ENCODE measurements at places on chromosomes 5 and 9.

- DNase-seq = no peak
These were observed 52.6 kb downstream of the EBF1 start for GRCh38 chr5:159047086-159047485.

GRCh38 chr5:92991581-92992067 lies 589.4 kb downstream of the NR2F1-AS1 start:
- DNase-seq = no peak

DNA sequence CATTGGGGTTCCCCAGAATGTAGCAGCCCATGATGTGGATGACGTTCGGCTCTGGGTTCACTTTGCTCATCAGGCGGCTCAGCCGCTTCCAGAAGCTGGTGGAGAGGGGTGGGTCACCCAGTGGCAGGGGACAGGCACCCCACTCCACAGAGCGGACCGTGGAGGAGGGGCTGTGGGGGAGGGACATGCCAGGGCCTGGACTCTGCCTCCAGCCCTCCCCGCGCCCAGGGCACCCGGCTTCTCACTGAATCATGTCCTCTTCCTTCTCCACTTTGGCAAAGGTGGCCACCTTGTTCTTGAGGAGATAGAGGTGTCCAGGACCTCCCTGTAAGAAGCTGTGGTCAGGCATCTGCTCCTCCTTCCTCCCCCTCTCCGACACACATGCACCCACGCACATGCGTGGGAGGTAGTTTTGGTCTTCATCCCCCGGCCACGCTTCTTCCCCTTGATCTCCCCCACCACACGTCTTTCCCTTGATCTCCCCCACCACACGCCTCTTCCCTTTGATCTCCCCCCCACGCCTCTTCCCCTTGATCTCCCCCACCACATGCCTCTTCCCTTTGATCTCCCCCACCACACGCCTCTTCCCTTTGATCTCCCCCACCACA lies 8.9 kb upstream of the ENTPD8 start:
- DNase-seq = no peak

DNA sequence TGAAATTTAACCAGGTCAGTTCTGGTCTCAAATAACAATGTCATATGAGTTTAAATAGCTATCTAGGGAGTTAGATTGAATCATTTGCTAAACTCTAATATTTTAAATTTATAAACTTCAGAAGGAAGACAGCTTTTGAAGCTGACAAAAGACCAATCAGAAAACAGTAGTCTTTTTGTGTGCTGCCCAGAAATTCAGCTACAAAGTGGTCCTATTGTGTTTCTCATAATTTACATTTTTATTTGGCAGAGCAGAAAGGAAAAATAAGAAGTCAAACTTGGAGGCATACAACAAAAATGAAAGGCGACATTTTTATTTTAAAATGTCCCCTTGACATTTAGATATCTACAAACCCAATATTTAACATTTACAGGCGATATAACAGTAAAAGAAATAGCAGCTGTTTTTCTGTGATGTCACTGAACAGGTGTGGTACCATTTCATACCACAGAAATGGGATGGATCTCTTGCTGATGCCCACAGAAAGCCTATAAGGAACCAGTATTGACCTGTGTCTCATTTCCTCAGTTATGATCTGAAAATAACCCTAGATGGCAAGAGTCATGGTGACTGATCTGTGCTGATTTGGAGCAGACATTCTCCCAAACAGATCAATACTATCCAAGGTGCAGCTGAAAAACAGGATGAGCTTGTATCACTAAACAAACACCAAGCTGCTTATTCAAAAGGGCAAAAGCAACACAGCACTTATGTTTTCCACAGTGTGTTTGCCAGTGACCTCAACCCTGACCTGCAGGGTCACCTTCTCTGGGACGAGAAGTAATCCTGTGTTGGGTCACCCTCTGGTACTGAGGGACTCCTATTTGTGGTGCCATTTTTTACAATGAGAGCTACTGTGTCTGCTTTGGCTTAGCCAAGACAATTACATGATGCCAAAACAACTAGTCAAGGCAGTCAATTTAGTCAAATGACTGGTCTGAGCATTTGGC lies 3.6 kb upstream of the FST start:
- no peak for DNase-seq

DNA sequence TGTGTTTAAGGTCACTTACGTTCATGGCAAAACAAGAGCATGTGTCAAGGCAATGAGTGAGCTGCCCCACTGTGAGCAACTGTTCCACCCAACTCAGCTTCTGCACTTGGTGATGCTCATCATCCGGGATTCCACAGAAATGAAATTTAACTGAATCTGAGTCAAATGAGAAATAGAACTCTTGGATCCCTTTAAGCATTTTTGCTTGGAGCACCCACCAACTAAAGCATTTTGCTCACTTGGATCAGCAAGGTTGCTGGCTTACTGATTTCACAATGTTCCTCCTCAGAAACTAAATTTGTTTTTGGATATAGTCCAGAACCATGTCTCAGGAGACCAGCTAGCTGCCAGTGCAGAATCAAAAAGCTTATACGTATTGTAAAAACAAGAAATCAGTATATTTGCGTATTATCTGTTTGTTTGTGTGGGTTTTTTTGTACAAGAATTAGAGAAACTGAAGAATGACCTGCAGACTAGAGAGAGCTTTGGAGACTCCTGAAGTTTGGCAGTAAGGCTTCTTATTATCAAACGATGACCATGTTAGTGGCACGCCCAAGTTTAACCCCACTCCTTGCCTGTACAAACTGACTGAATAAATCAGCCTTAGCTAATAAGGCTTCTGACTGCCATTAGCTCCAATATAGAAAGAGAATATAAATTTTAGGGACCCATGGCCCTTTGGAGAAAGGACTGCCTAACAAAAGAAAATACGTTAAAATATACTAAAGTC lies 153.8 kb upstream of the FST start:
- no peak for DNase-seq

Data from stimulated activated CD4-positive, alpha-beta T cell treated with anti-CD3 and anti-CD28 coated beads, Interleukin-1b, Interleukin-23, amount 100 ng/mL, for 24 hours (primary cell).